Smooth muscle cell of the brain vasculature (primary cell): ENCODE measurements at places on chromosomes 7 and 10.

DNA sequence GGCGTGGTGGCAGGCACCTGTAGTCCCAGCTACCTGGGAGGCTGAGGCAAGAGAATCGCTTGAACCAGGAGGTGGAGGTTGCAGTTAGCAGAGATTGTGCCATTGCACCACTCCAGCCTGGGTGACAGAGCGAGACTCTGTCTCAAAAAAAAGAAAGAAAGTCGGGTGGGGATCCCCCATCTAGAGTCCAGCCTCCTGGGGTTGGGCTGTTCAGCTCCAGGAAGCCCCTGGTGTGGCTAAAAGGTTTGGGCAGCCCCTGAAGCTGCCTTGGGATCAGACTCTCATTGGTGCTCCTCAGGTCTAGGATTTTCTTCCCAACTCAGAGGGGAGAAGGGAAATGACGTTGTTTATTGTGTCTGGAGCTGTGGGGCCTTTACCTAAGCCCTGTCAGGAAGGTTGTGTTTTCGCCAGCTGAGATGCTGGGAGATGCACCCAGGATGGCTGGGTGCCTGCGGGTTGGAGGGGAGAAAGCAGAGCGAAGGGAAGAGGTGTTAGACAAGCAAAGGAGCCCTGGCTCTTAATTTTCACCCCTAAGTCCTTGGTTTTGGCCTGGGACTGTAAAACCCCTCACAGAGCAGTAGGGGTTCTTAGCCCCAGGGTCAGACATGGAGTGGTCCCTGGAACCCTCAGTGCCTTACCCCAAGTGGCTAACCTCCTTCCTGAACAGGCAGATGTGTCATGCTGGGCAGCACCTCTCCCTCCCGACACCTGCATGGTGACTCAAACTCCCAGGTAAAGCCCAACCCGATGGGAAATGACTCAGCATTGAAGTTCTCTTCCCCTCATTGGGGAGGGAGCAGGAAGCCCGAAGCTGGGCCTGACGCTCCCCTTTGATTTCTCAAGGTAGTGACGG is 21.1 kb downstream of the PLAU start:
- no peak for DNase-seq

- no peak for DNase-seq
Observed at GRCh38 chr7:30470163-30470770, 8.3 kb downstream of the NOD1 start.

GRCh38 chr7:25091779-25092178 is 33.3 kb downstream of the CYCS start:
- DNase-seq, result no peak

- DNase-seq, result no peak
Observed at GRCh38 chr10:109025172-109025571, 898.1 kb downstream of the XPNPEP1 start.

- no peak for DNase-seq
Observed at GRCh38 chr10:64113792-64114191, 592.6 kb downstream of the REEP3 start.

- no peak for DNase-seq
Observed at GRCh38 chr10:62858364-62858763, 42.2 kb upstream of the EGR2 start.

DNA sequence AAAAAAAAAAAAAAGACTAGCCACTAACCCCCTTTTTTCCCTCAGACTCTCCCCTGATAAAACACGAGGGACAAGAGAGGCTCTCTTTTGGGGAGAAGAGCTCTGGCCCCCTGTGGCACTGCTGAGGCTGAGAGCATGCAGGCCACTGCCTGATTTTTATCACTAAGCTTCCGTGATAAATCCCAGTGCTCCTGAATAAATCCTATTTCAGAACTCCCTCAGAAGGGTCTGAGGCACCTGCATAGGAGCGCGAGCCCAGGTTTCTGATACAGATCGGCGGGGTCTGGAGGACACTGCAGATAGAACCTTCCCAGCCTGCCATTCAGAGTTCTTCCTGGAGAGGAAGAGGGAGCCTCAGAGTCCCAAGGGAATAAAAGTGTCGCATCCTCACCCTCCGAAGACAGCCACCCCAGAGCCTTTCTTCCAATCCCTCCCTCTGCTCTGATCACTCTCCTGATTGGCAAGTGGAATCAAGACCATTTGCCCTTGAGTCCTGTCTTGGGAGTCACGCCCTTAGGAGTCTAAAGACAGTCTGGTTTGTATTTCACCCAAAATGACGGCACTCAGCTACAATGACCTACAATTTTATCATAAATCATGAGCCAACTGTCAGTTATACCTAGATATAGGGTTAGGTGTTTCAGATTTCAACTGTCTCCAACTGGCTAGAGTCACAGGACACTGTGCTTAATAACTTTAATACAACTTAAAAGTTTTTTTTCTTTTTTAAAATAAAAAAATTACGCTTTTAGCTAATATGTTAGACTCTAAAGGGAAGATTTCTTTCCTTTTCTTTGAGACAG is 153.5 kb downstream of the RNF216 start:
- no peak for DNase-seq

DNA sequence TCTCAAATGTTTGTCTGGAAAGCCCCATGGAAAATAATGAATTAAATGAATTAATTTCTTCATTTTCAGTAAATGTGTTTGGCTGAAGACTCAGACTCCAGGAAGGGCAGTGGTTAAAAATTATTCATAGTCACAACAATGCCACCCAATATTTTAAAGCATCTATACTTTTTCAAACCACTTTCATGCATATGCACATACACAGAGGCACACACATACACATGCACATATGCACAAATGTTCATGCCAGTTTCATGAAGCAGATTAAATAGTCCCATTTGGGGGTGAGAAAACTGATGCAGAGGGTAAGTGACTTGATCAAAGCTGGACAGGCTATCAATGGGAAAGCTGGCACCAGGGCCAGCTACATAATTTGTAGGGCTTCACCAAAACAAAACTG is 1.4 kb upstream of the PLA2G12B start:
- DNase-seq, result no peak

GRCh38 chr10:89079961-89080360 is 89.4 kb downstream of the FAS start:
- DNase-seq, result no peak

GRCh38 chr10:78551184-78552005 is 517.4 kb upstream of the ZMIZ1 start:
- DNase-seq, result no peak

- DNase-seq, result no peak
Observed at GRCh38 chr10:70804421-70804808, 11.3 kb upstream of the SGPL1 start.

GRCh38 chr7:24788961-24789576 is 31.8 kb upstream of the GSDME start:
- DNase-seq, result no peak

- DNase-seq, result no peak
Observed at GRCh38 chr7:116981939-116982338, 28.6 kb downstream of the ST7 start.

GRCh38 chr10:112799038-112799437 is 151.0 kb upstream of the TCF7L2 start:
- no peak for DNase-seq

- no peak for DNase-seq
Observed at GRCh38 chr7:44750921-44751571, 2.4 kb downstream of the ZMIZ2 start.

GRCh38 chr10:100033766-100034418 is 24.1 kb upstream of the DNMBP start:
- no peak for DNase-seq

GRCh38 chr7:107874605-107875446 is 16.2 kb upstream of the DLD start:
- DNase-seq, result no peak

- DNase-seq, result no peak
Observed at GRCh38 chr10:58644311-58644710, 131.6 kb downstream of the BICC1 start.

- DNase-seq, result no peak
Observed at GRCh38 chr10:100364735-100365391, 17.8 kb downstream of the SCD start.

- DNase-seq, result no peak
Observed at GRCh38 chr7:144656965-144657517, 178.8 kb downstream of the TPK1 start.

- DNase-seq, result no peak
Observed at GRCh38 chr7:73811760-73812168, 19.0 kb upstream of the CLDN4 start.

DNA sequence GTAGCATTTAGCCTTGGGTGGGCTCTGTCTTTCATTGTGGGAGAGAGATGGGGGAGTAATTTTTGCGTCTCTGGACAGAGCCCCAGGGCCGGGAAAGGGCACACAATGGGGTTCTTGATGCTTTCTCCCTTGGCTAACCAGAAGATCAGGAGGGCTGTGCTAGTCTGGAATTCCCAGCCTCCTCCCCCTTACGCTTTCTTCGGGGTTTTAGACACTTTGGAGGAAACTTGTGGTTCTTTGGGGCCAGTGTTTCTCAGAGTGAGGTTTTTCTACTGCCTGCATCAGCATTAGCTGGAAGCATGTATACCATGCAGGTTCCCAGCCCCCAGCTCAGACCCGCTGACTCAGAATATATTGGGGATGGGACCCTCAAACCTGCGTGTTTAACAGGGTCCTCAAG is 7.0 kb downstream of the NEURL1 start:
- no peak for DNase-seq

- no peak for DNase-seq
Observed at GRCh38 chr10:1657479-1657878, 79.8 kb downstream of the ADARB2 start.

DNA sequence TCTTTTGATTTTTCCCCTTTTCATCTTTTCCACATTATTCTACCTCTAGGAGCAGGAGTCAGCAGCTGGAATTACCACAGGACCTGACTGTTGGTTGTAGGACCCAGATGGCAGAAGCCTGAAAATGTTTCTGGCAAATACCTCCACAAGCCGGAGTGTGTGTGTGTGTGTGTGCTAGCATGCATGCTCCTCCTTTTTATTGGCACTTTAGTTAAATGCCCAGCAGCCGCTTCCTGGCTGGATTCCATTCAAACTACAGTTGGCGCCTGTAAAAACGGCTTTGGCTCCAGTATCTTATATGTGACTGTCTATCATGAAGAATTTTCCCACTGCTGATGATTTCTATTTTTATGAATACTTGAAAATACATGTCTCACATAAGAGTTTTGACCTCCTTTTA is 319.7 kb upstream of the SP4 start:
- DNase-seq, result no peak

DNA sequence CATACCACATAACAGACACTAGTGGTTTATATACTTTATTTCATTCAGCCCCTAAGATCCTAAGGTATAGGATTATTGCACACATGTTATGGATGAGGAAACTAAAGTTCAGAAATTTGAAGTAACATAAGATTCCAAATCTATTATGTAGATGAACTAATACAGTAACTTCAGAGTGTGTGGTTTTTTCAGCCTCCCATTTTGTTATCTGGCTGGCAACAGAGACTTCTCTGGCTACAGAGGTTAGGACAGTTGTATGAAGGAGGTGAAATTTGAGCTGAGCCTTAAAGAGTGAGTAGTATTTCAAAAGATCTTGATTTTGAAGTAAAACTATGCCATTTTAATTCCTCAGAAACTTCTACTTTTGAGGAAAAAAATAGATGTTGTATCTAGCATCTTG is 125.4 kb downstream of the MAPK8 start:
- DNase-seq, result no peak

GRCh38 chr10:72808001-72808400 is 85.5 kb upstream of the OIT3 start:
- DNase-seq, result no peak

DNA sequence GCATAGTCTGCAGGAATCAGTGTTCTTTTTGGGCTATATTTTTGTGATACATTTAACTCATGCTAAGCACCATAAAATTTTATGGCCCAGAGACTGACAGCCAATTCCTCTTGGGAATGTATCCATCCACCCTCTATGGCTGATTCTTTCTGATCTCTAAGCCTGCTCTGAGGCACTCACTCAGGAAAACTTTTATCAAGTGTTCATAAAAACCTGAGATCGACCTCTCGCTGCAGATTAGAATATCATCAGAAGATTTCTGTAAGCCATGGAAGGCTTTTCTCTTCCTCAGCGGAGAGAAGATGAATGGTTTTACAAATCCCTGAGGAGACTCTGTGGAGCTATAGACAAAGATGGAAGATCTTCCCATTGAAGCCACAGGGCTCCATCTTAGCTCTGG is 489.8 kb upstream of the GHITM start:
- DNase-seq, result no peak

- no peak for DNase-seq
Observed at GRCh38 chr10:116254422-116255155, 18.4 kb downstream of the GFRA1 start.

DNA sequence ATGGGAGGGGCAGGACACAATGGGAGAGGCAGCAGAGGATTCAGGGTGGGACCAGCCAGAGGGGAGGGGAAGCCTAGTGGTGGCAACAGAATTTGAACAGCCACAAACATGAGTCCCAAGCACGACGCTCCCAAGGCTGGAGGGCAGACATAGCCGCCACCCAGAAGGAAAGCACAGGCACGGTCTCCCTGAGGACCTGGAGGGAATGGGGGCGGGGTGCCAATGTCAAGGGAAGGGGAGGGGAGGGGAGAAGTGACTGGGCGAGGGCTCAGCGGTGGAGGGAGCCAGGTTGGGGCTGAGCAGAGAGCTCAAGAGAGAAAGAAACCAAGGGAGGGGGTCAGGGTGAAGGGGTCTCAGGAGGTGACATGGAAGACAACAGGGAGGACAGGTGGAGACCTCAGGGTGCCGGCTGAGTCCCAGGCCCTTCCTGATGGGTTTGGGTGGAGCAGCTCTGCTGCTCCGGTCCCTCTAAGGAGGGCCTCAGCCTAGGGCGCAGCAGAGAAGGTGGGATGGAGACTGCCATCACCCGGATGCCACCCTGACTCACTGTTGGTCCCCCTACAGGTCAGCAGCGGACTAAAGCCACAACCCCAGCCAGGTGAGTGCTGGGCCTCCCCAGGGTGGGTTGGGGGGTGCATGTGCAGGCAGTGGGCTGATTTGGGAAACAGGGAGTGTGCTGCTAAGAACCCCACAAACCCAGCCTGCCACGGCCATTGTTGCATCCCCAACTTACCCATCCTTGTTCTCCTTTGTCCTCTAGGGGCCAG is 24.2 kb downstream of the PILRA start:
- no peak for DNase-seq

- DNase-seq, result no peak
Observed at GRCh38 chr7:12584930-12585329, 14.4 kb downstream of the SCIN start.

DNA sequence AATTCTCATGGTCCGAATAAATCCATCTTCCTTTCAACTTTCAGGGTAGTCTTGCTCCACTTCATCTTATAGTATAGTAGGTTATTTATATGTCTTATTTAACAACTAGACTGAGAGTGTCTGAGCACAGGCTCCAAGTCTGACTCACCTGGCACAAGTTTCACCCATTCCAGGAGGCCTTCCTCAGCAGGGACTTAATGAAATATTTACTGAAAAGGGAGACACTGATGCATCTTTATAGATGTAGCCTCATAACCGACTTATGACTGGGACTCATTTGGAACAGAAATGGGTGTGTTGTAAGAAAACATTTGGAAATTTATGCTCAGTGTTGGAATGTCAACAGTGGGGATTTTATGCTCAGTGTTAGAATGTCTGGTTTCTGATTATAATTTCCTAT is 59.9 kb downstream of the CH25H start:
- no peak for DNase-seq
